ENCODE measurements at places on chromosomes 13 and 19.

DNA sequence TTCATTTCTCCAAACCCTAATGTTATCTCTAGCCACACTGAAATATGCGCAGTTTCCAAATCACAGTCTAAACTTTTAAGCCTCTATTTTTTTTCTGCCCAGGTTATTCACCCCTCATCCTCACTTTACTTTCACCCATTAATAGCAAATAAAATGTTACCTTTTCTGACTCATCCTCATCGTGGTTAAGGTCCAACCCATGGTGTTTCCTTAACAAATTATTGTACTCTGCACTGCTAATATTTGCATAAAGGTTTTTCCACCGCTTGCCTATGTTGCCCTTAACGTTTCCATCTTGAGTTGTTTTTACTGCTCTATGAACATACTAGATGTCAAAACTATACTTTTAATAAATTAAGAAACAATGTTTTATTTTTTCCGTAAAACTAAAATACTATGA is 780.9 kb upstream of the KLHL1 start:
- no peak for DNase-seq

DNA sequence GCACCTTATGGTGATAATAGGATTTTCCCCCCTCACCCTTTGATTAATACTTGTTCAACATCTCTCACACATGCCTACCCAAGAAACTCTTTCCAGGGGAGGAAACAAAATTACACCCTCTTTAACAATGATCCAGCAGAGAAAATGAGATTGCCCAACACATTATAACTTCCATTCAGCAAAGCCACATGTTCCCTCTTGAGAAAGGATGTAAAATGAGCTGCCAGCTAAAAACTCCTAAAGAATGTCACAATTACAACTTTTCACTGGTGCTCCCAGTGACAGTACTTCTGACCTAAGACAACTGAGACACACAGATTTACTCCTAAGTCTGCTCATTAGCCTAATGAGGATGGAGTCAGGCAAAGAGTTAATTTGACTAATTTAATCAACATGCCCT is 621.4 kb downstream of the DIAPH3 start:
- no peak for DNase-seq

DNA sequence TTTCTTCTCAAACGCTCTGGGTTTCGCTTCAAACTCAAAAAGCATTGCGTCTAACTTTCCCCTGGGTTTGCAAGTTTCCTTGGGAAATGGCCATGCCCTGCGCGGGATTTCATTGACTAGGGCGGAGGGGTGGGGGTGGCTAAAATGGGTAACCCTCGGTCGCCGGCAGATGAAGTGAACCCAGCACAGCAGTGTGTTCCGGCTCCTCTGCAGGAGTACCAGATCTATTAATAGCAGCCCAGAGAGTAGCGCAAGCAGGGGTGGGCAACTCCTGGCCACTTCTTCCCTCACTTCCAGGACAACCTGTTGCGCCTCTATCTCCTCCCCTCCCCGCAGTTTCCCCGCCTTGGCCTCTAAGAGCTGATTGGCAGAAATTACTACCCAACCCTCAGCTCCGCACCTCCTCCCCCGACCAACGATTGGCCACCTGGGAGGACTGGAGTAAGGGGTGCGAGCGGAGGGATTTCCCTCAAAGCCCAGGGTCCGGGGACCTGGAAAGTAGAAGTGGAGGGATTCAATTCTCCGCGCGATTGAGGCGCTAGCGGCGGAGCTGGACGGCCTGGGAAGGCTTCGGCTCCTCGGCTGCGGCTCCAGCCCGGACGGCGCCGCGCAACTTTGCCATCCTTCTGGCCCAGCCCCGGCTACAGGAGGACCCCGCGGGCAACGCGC is at the start of gene FREM2:
FREM2 (plus strand) TSS at position 501 of the 669 bp plus-strand sequence. CDS start 268 bp downstream, outside the sequence.
- DNase-seq, result peak; percentile 45

DNA sequence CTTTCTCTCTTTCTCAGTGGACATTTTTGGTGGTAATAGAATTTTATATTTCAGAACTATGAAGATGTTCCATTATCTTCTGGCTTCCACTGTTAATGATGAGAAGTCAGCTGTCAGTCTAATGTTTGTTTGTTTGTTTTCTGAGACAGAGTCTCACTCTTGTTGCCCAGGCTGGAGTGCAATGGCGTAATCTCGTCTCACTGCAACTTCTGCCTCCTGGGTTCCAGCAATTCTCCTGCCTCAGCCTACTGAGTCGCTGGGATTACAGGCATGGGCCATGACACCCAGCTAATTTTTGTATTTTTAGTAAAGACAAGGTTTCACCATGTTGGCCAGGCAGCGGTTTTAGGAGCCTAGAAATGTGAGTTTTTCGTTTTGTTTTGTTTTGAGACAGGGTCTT is 4.7 kb downstream of the ZNF317 start:
- DNase-seq, result no peak

GRCh38 chr19:10270180-10270615 is 722 bp upstream of the ICAM1 start:
- DNase-seq, result peak; percentile 45

GRCh38 chr13:93378184-93378583 is 151.6 kb downstream of the GPC6 start:
- DNase-seq, result no peak

DNA sequence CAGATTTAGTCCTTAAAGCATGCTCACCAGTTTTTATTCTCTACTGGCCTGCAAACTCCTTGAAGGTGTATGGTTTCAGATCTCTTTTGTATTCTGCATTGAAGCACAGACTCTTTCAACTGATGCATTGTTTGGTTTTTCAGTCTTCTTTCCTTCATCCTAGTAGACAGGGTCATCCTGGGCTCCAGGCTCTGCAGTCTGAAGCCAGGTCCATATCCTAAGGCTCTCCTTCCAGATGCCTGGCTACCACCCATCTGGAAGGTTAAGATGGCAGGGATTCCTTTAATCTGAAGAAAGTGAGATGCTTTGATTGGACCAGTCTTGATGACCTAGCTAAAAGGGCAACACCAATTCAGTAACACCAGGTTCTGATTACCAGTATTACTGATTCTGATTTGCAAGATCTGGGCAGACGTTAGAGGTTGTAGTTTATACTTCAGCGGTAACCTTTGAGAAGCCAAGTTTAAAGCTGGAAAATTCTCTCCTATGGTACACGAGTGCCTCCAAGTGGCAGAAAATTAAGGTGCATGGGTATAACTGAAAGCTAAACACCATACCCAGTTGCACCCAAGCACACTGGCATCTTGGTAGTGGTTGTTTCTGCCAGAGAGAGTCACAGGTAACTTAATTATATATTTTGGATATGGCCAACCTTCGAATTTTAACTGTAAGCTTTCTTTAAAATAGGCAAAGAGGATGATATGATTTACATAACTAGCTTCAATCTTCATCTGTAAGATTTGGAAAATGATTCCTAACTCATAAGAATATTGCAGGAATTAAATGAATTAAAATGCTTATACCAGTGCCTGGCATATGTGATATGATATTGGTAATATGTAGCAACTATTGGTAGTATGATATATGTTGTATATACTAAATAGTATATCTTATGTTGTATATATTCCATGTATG is 1651.9 kb upstream of the MIR17HG start:
- peak; percentile 35 for DNase-seq

- no peak for DNase-seq
These were observed 12.1 kb upstream of the LGALS14 start for GRCh38 chr19:39692166-39692565.

DNA sequence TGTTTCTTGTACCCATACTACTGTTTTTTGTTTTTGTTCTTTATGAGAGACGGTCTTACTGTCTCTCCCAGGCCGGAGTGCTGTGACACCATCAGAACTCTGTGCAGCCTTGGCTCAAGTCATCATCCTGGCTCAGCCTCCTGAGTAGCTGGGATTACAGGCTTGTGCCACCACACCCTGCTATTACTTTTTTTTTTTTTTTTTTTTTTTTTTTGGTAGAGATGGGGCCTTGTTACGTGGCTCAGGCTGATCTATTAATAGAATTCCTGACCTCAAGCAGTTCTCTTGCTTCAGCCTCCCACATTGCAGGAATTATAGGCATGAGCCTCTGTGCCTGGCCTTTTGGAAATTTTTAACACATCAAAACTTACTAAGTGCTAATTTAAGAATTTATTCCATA is 2.9 kb upstream of the ZNF304 start:
- no peak for DNase-seq

- DNase-seq, result peak; percentile 27
These were observed 12.1 kb upstream of the ZSCAN1 start for GRCh38 chr19:58021541-58022282.

- no peak for DNase-seq
These were observed 4.8 kb upstream of the ATF5 start for GRCh38 chr19:49924004-49924880.

DNA sequence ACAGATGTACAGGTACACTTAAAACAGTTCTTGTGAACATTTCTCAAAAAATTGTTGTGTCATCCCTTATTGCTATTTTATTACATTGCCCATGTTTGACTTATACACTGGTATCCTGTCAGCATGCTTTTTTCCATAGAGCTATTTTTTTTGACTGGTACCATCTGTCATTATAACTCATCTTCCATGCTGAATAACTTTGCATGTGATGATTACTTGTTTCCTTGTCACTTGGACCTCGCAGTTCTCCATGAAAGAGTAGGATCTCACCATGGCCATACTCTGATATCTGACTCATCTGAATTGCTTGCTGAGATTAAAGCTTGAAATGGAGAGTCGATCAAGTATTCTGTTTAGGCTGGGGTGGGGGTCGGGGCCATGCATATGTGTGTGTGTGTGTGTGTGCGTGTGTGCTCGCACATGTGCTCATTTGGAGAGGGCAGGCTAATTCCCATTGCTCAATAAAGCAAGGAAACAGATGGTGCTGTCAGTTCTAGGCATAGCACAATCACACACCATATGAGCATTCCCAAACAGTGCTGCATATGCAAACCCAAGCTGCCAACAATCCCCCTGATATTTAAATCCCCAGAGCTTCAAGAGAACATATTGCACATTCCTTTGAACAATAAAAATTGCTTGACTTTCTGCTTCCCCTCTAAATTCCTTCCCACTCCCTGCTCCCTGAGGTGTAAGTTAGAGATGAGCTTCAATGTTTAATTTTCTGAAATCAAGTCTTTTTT is 62.9 kb downstream of the NHLRC3 start:
- DNase-seq, result no peak

DNA sequence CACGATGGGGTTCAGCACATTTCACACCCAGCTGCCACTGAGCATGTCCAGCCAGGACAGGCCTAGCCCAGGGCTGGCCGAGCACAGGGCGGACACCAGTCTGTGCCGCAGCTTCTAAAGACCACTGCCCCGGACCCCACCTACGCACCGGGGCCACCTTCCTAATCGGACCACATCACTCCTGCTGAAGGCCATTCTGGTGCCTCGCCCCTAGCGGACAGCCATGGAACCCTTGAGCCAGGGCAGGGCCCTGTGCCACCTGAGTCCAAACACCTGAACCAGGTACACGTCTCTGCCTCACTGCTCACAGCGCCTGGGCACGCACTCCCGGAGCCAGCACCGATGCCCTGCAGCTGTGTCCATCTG is 8.4 kb upstream of the C13orf46 start:
- DNase-seq, result no peak

- DNase-seq, result no peak
These were observed 150.9 kb downstream of the PDS5B start for GRCh38 chr13:32737111-32737571.

GRCh38 chr13:112626124-112626523 is 38.2 kb upstream of the TUBGCP3 start:
- DNase-seq, result no peak

GRCh38 chr19:54739587-54740497 is 1.5 kb downstream of the KIR2DL3 start:
- DNase-seq, result no peak

GRCh38 chr13:20435616-20436368 is 89.9 kb downstream of the CRYL1 start:
- DNase-seq, result no peak

- DNase-seq, result peak; percentile 87
These were observed 758 bp upstream of the CACNG7 start for GRCh38 chr19:53908106-53908934.

- no peak for DNase-seq
These were observed 208.7 kb downstream of the EFNB2 start for GRCh38 chr13:106326751-106327150.

DNA sequence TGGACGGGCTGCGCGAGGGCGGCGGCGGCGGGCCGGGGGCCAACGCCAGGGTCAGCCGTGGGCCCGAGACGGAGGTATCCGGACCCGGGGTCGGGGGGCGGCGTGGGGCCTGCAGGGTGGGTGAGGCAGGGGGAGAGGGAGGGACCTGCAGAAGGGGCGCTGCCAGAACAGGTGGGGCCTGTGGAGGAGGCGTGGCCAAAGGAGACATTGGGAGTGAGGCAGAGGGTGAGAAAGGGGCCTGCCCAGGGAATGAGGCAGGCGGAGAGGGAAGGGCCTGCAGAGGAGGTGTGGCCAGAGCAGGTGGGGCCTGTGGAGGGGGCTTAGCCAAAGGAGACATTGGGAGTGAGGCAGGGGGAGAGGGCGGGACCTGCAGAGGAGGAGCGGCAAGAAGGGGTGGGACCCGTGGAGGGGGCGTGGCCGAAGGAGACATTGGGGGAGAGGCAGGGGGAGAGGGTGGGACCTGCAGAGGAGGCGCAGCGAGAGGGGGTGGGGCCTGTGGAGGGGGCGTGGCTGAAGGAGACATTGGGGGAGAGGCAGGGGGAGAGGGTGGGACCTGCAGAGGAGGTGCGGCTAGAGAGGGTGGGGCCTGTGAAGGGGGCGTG is 4.2 kb downstream of the PRR36 start:
- no peak for DNase-seq

GRCh38 chr19:30648866-30649862 is 277.0 kb downstream of the ZNF536 start:
- DNase-seq, result no peak

GRCh38 chr13:110294146-110294545 is 12.8 kb downstream of the COL4A1 start:
- no peak for DNase-seq

DNA sequence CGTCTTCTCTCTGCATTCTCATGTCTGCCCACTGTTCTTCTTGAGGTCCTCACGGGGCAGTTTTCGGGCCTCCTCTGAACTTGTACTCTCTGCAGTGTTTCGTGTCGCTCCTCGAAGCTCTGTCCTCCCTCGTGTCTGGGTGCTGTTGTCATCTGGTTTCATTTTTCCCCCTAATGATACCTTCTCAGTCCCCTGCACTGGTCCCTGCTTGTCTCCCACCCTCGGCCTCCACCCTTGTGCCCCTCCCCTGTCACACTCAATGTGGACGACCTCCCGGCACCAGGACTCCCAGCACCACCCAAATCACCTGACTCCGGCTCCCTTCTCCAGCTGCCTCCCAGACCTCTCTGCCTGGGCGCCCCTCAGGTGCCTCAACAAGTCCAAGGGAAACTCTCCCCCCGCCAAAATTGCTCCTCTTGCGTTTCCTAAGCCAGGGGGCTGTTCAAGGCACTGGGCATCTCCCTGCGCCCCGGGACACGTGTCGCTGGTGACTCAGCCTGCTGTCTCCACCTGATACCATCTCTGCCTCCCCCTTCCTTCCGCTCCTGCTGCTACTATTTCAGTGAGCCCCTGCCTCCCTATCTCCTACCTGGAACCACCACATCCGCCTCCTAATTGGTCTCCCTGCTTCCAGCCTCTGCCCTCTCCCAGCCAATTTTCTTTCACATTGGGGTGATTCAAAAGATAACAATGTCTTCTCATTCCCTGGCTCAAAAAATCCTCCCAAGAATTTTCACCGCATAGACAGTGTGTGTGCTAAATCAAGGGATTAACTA is 49.5 kb downstream of the RFX2 start:
- no peak for DNase-seq

All from hypothalamus (tissue), 51 donors.